Activated T-helper 1 cell treated with anti-CD3 and anti-CD28 coated beads, Interleukin-12 subunit alpha, Interleukin-12 subunit beta, Interleukin-2, Interleukin-4 antibody, amounts not matched to agents 30 ng/mL and 10 ng/mL and 1 ng/mL, durations not matched to agents 14 hours and 24 hours and 36 hours (primary cell): ENCODE measurements at places on chromosomes 4 and X. TPM values are rescaled to one million over a fixed set of nuclear protein-coding genes. Genes with fewer than 3 reads are reported as not detected.

Gene FANCB
- 17.0 and 18.8 TPM in 2 replicates for total RNA-seq

Gene IL2RG
- total RNA-seq = 375 and 397 TPM in 2 replicates

Gene CXCL3
- 0.18 TPM in 1 of 2 replicates, not detected in the other for total RNA-seq

Gene DRD5
- not detected in 2 replicates for total RNA-seq

Gene HERC6
- 6.0 and 9.1 TPM in 2 replicates for total RNA-seq

Gene RBM3
- total RNA-seq = 318 and 338 TPM in 2 replicates
